ENCODE measurements at places on chromosomes 2 and 18.

- no peak for DNase-seq
Observed at GRCh38 chr2:136131484-136131960, 13.6 kb upstream of the CXCR4 start.

GRCh38 chr2:46047290-46047689, 249.9 kb upstream of the EPAS1 start:
- no peak for DNase-seq

DNA sequence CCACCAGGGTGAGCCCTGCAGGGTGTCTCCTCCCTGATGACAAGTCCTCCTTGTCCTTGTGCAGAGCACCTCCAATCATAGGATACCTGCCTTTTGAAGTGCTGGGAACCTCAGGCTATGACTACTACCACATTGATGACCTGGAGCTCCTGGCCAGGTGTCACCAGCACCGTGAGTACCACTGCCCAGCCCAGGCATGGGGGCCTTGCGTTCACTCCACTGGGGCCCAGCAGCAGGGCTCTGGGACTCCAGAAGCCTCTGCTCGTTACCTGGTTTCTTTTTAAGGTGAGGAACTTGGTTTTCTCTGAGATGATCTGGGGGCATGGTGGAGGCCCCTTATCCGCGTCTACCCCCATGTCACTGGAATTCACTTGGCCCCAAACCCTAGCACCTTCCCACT, 36.5 kb upstream of the RPL31 start:
- no peak for DNase-seq

DNA sequence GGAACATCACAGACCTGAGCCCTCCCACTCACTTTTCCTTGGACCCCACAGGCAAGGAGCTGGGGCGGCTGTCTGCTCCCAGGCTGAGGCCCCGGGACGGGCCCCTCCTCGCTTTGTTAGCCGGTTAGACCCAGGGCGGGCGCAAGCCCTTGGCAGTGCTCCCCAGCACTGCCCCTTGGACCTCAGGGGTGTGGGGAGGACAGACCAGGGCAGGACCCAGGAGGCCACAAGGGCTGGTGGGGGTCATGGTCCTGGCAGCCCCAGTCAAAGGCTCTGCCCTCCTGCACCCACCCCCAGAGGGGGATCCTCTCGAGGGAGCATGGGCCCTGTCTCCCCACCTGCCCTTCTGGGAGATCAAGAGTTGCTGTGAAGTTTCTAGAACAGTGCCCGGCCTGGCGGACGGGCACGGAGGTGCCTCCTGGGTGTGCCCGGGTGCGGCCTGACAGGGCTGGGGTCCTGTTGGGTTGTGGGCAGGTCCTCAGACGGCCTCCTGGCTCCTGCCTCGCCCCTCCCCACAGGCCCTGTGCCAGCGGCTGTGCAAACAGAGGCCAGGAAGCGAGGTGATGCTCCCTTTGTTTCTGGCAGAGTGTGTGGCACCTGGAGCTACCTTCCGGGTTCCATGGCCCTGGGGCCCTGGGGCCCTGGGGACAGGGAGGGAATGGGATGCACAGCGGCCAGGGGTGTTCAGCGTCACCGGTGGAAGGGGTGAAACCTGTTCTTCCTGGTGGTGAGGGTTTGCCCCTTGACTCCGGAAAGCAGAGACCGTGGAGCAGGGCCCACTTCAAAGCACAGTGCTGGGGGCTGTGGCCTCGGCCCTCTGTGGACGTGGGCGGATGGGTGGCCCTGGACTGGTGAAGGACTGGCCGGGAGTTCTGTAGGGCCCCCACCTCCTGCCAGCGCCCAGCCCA, 2.9 kb upstream of the GAL3ST2 start:
- no peak for DNase-seq

DNA sequence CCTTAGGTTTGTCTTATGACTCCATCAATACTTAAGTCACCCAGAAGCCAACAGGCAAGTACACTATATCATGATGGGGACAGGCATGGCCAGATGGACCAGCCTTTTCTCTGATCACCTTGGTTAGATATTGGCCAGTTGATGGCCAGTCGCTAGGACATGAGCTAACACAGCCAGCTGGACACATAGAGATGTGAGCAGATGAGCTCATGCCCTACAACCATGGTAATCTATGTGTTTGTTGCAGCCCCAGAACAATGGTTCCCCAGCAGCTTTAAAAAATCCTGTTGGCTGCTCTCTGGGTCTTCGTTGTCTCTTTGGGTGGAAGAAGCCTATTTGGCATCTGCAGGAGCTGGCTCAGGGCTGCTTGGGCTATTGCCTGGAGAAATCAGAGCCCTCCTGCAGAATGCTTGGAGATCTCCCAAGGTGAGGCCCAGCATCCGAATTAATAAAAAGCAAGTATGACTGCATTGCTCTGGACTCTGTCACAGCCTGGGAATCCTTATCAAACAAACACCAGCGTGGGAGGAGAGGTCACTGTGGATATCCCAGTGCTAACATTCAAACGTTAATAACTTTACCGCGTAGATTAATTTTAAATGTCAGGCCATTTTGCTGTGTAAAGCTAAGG, 62.3 kb upstream of the KLHL29 start:
- DNase-seq: no peak
